Smooth muscle cell of trachea (primary cell): ENCODE measurements at places on chromosomes 2 and 18. TPM values are rescaled to one million over a fixed set of nuclear protein-coding genes. Genes with fewer than 3 reads are reported as not detected.

Gene IL36B
- total RNA-seq, result not detected in 2 replicates

Gene KCNE4
- 13.4 and 21.2 TPM in 2 replicates for total RNA-seq

Gene LYG2
- total RNA-seq, result not detected in 2 replicates

Gene CXCR4
- total RNA-seq, result 1.0 TPM in 1 of 2 replicates, not detected in the other

Gene SATB2
- 11.3 and 20.2 TPM in 2 replicates for total RNA-seq

Gene PCARE
- total RNA-seq, result not detected in 2 replicates

Gene TNFAIP6
- 32.4 and 40.9 TPM in 2 replicates for total RNA-seq

Gene SERPINB12
- total RNA-seq, result not detected in 2 replicates

Gene HOXD12
- not detected in 2 replicates for total RNA-seq

Gene CHRND
- not detected in 2 replicates for total RNA-seq

Gene RFX8
- 9.1 and 36.7 TPM in 2 replicates for total RNA-seq

Gene RIT2
- not detected in 2 replicates for total RNA-seq

Gene ZSWIM2
- under 0.01 TPM in 1 of 2 replicates, not detected in the other for total RNA-seq

Gene PEX13
- total RNA-seq, result 26.0 and 32.4 TPM in 2 replicates

Gene CRYBA2
- not detected in 2 replicates for total RNA-seq

Gene CELF4
- total RNA-seq, result not detected in 2 replicates

Gene ATF2
- 48.8 and 57.6 TPM in 2 replicates for total RNA-seq

Gene CABLES1
- 10.2 and 35.7 TPM in 2 replicates for total RNA-seq

Gene CYP1B1
- 31.1 and 184 TPM in 2 replicates for total RNA-seq

Gene TFCP2L1
- total RNA-seq, result under 0.01 TPM in 1 of 2 replicates, not detected in the other

Gene LRRFIP1
- total RNA-seq, result 82.0 and 92.2 TPM in 2 replicates

Gene FHL2
- total RNA-seq, result 52.7 and 81.5 TPM in 2 replicates
